Mammary epithelial cell (primary cell): ENCODE measurements at places on chromosomes 4 and X. TPM values are rescaled to one million over a fixed set of nuclear protein-coding genes. Genes with fewer than 3 reads are reported as not detected.

SLC9A7 gene
- total RNA-seq, result 32.4 and 34.0 TPM in 2 replicates

GRCh38 chr4:128341634-128342033 lies 54.0 kb upstream of the PGRMC2 start:
- no peak for DNase-seq

VSIG4 gene
- total RNA-seq, result not detected in 2 replicates

DNA sequence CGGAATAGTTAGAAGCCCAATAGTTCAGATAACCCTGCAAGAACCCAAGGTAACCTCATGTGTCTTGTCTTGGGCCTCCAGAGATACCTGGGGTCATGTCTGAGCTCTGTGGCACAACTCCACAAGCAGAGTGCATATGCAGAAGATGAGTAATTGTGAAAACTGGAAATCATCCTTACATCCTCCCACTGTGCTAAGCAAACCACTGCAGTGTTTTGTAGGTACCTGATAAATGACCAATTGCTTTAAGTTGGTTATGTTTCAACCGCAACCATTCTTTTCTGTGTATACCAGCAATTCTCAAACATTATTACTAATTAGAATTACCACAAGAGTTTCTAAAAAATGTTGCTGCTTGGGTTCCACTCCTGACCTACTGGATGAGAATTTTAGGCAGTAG lies 73.2 kb downstream of the CBLL2 start:
- DNase-seq, result peak; percentile 8

GRCh38 chr4:93759506-93759905 lies 69.0 kb upstream of the ATOH1 start:
- no peak for DNase-seq

- no peak for DNase-seq
Measured at GRCh38 chr4:82773057-82773456, 25.5 kb downstream of the SCD5 start.

UCP1 gene
- not detected in 2 replicates for total RNA-seq

- DNase-seq, result no peak
Measured at GRCh38 chr4:146462251-146462650, 59.5 kb downstream of the SLC10A7 start.

GAGE2A gene
- not detected for total RNA-seq

DNA sequence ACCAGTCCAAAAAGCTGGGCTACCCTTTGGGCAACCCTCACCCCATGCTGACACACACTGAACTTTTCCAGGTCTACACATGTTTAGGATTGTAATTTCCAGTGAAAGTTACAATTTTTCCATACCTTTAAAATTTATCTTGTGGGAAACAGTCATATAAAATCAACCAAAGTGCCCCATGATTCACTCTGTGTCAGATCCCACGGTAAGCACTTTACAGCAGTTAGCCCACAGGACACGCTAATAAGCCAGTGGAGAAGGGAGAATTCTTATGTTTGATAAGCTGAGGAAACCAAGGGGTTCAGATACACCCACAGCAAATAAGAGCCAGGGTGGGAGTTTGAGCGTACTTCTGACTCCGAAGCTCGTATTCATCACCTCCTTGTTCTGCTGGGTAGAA lies 72.4 kb upstream of the TBL1X start:
- no peak for DNase-seq

ERVMER34-1 gene
- 5.4 and 6.6 TPM in 2 replicates for total RNA-seq

- DNase-seq, result peak; percentile 41
Measured at GRCh38 chrX:85419293-85419692, 39.8 kb upstream of the POF1B start.

- no peak for DNase-seq
Measured at GRCh38 chr4:123050018-123050417, 127.6 kb upstream of the NUDT6 start.

DNA sequence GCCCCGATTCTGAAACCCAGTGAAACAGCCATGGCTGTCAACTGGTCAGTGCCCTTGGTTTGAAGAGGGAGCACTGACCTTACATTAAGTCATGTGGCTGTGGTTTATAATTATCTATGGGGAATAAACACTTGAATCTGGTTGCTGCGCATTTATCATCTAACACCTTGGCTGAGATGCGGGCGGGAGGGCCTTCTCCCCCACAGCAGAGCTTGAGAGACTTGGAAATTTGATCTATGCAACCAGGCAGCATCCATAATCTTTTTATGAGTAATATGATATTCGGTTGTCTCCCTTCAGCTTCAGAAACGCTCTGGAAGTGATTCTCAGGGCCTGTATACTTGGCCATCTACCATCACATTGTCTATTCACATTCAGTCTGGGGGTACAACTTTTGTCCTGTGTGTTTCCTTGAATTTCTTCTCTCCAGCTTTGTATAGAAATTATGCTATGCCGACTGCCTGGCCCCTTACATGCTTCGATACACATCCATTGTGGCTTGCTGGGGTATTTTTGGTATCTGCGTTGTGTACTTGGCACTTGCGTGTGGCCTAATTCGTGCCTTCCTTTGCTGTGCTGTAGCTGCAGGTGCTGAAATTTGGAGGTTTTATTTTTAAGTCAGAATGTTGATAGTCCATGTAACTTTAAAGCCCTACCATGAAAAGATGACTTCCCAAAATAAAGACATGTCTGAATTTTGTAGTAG lies 321.6 kb downstream of the ARHGAP10 start:
- no peak for DNase-seq

CSN1S1 gene
- not detected in 2 replicates for total RNA-seq

DNA sequence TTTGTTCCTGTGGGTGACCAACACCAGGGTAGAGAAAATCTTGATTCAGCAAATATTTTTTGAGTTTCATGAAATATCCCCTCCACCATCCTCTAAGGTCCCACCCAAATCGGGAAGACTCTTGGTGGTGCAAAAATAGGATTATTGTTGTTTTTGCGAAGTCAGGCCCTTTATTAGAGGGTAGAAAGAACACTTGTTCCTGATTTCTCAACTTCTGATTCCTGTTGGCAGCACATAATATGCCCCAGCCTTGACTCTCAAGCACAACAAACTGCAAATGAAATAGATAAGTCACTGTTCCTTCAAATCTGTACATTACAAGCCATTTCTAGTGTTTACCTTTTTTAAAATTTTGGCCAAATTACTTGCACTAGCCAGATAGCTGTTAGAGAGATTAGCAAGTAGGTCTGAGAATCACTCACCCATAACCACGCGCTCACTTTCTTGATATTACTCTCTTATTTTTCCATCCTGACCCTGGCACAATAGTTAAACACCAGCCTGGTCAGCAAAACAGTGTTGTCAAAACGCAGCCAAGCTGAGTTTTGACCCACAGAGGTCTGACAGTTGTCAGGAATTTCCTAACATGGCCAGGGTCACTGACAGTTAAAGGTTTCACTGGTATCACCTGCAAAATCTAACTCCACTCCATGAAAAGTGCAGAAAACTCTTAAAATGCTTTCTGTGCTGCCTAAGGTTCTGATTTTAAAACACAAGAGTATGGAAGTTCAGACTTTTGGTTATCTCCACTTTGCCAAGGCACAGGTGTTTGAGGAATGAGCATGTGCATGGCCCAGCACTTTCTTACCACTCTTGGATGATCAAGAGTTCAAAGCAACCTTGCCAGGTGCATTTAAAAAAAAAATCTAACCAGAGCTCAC lies 69.8 kb downstream of the RBM47 start:
- DNase-seq, result no peak

- DNase-seq, result no peak
Measured at GRCh38 chr4:152951348-152951747, 15.2 kb downstream of the FHDC1 start.

DNA sequence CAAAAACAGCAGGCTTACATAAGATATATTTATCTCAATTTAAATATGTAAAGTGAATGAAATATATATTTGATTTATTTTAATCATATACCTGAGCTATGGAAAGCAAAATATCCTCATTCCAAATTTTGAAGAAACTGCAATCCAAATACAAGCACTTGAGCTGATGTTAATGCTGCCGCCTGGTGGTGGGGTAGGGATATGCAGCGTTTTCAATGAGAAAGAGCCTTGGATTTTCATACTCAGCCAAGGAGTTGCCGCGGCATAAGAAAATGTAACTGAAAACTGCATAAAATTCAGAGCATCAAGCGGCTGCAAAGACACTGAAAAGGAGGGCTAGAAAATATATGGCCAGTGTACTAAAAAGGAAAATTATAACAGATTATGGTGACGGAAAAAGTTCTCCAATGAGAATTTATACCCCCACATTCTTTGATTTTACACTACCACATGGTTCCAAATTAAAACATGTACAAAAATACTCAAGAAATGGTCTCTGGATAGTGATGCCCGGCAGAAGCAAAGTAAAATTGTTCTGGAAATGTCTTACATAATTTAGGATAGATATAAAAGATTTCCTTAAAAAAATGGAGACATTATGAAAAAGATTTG lies 660.3 kb upstream of the PITX2 start:
- DNase-seq, result peak; percentile 32

GRCh38 chrX:2629316-2630007 lies 61.6 kb upstream of the CD99 start:
- DNase-seq, result no peak

KIT gene
- total RNA-seq, result not detected in 2 replicates

- peak; percentile 92 for DNase-seq
Measured at GRCh38 chr4:84691170-84691691, 108.3 kb downstream of the CDS1 start.

DNA sequence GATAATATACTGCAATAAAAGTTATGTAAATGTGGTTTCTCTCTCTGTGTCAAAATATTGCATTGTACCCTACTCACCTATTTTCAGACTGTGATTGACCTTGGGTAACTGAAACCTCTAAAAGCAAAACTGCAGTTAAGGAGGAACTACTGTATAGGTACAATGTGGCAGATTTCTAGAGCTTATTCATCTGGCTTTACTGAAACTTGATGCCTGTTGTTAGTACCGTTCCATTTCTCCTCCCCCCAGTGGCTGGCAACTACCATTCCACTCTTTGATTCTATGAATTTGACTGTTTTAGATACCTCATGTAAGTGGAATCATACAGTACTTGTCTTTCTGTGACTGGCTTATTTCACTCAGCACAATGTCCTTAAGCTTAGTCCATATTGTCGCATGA lies 61.9 kb downstream of the HOPX start:
- peak; percentile 8 for DNase-seq

DNA sequence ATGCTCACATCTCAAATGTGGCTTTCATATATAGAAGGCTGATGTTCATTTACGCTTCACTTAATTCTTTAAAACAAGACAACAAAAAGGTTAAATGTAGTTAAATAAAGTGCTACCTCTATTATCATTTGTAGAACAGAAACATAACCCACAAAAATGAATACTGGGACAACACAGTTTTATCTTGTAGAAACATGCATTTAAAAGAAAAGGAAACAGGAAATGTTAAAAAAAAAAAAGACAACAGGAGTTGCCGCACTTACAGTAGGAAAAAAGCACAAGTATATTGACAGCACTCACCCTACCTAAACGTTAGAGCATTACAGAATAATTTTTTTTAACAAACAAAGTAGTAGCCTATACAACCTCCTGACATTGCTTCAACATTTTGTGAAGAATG lies 4.8 kb downstream of the THOC2 start:
- no peak for DNase-seq

DNA sequence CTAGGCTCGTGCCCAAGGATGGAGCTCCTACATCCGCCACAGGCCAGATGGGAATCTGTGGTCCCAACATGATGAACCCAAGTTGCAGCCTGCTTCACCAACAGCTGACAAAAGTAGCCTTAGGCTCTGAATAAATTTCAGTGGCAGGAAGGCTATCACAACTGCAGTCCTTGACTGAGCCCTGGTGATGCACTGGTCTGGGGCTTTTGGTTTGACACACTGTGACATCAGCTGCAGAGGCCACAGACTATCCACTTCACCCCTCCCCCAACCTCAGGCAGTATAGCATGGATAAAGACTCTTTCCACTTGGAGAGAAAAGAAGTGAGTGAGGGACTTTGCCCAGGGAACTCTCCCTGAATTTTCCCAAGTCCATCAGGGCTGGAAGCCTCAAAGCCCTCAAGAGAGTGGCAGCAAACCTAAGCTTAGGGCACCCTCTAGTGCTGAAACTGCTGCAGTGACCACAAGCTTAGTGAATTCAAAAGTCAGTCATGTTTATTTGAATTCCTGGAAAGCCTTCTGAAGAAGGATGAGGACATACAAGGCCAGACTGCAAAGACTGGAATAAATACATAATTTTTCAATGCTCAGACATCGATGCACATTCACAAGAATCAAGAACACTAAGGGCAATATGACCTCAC lies 135.0 kb upstream of the TENT5D start:
- peak; percentile 19 for DNase-seq

GRCh38 chr4:85210353-85210752 lies 243.9 kb upstream of the WDFY3 start:
- peak; percentile 82 for DNase-seq

- no peak for DNase-seq
Measured at GRCh38 chr4:26201120-26201519, 119.7 kb upstream of the RBPJ start.

DNA sequence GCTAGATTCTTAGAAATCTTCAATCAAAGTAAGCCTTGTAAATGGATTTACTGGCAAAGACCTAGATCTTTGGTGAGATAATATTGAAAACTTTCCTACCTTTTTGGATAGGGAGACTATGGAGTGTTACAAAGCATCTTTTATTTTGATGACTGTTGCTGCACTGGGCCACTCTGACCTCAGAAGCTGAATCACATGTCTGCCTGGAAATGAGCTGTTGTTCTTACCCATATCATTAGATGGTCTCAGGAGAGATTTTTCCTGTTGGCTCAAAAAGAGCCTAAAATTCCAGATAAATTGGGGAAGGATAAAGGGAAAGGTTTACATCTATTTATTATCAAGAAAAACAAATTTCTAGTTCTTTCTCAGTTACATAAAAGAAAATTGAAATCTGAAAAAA lies 127.5 kb upstream of the BMP3 start:
- DNase-seq, result peak; percentile 5

DNA sequence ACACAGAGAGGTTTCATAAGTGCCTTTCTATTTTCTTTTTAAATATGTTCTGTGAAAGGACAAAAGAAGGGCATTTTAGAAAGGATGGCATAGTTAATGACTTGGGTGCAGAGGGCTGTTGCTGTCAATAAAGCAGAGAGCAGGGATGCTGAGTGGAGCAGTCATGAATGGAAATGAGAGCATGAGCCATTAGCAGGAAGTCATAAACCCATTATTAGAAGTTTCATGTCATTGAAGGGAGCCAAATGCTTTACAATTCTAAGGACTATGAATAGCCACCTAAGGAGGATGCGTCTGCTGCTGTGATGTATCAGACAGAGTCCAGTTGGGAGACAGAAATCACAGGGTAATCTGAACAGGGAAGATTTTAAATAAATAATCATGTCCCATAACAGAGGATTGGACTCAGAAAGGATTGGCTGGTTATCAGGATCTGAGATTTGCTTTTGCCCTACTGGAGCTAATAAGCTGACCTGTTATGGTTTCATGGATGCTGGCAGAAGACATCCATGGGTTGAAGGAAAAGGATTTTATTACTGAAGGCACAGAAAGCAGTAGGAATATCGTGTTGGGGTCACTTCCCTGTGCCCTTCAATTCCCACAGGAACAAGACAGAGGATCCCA lies 47.5 kb upstream of the WDR19 start:
- DNase-seq, result no peak
